Amniotic stem cell (primary cell): ENCODE measurements at places on chromosomes 7 and 10.

DNA sequence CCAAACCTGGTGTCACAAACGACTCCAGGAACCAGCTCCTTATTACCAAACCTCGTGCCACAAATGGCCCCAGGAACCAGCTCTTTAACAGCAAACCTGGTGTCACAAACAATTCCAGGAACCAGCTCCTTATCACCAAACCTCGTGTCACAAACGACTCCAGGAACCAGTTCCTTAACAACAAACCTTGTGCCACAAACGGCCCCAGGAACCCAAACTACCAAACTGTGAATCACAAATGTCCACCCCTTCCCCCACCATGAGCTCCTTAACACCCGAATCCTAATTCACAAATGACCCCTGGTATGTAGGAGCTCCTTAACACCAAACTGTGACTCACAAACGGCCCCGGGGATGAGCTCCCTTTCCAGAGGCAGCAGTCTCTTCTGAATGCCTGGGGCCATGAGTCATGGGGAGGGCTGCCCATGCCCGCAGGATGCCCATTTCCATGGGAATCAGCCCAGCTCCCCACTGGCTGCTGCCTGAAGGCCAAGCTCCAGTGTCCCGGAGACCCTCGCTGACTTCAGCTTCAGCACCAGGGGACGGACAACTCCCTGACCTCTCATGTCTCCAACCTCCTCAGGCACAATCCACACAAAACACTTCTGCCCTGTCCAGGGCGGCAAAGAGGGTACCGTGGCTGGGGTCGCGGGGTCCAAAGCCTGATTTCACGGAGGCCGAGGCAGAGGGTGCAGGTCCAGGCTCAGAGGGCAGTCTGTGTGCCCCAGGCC is 213.1 kb downstream of the ELFN1 start:
- peak; percentile 42 for DNase-seq

DNA sequence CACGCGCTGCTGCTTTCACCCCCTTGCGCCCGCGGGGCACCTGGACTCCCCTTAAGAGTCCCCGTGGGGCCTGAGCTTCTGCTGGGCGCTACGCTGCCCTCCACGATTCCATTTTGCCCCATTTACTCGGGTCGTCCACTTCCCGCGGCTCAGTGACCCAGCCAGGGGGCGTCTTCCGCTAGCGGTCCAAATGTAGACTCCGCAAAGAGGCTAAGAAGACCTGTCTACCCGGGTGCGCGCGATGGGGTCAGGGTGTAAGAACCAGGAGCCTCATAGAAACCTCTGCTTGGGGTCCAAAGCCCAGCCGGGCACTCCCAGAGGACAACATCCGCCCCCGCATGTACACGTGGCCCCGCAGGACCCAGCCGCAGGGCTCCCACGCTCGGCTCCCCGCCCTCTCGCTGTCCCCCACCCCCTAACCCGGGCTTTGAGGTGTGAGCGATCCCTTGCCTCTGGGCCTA is 5.2 kb upstream of the HMX2 start:
- DNase-seq, result no peak

GRCh38 chr7:27947586-27948278 is 207.8 kb downstream of the TAX1BP1 start:
- DNase-seq, result no peak

GRCh38 chr7:137110091-137110509 is 233.4 kb downstream of the PTN start:
- no peak for DNase-seq

DNA sequence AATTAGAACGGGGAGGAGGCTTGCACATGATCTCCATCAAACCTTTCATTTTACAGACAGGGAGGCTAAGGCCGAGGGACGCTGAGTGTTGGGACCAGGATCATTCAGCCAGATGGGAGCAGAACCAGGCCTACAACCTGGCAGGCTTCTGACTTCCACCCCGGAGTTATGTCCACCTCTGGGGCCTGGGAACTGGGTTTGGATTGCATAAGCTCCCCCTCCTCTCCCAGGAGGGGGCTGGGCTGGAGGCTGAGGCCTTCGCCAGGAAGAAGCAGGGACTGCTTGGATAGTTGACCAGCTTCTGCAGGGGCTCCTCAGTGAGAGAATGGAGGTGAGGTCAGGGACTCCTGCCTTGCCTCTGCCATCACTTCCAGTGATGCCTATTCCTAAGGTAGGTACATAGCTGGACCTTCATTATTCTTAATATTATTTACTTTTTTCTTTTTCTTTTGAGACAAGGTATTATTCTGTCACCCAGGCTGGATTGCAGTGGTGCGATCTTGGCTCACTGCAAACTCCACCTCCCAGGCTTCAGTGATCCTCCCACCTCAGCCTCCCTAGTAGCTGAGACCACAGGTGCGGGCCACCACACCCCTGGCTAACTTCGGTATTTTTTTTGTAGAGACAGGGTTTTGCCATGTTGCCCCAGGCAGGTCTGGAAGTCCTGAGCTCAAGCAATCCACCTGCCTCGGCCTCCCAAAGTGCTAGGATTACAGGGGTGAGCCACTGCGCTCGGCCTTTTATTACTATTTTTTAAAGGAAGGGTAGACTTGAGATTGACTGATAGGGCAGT is 1.3 kb downstream of the SNX10 start:
- DNase-seq, result no peak

DNA sequence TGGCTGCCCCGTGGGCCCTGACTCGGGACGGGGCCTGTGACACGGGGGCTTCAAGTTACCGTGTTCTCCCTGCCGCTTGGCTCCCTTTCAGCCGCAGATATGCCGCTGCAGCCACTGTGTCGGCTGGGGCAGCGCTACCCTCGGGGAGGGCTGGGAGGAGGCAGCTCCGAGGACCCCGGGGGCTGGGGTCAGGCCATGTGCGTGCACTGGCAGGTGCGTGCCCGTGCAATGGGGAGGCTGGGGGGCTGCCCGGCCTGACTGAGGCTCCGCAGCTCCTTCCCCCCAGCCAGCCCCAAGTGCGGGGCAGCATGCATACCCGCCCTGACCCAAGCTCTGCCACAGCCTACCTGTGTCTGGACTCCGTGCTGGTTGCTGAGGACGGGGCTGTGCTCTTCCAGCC is 29.2 kb downstream of the KNDC1 start:
- DNase-seq, result no peak

GRCh38 chr7:71308096-71308495 is 176.2 kb downstream of the GALNT17 start:
- no peak for DNase-seq

GRCh38 chr10:74746813-74747212 is 79.6 kb upstream of the KAT6B start:
- DNase-seq, result no peak
